ENCODE measurements at places on chromosomes 13 and 19. TPM values are rescaled to one million over a fixed set of nuclear protein-coding genes. Genes with fewer than 3 reads are reported as not detected.

GRCh38 chr13:18628428-18628827 is 553.2 kb downstream of the TUBA3C start:
- H3K27ac ChIP-seq = no peak overlapping the region
- no peaks in the 10 kb centered on the region for H3K4me1 ChIP-seq
- DNase-seq = no peak
- no peak overlapping the region for H3K4me3 ChIP-seq
- H3K36me3 ChIP-seq = no peaks in the 10 kb centered on the region

DNA sequence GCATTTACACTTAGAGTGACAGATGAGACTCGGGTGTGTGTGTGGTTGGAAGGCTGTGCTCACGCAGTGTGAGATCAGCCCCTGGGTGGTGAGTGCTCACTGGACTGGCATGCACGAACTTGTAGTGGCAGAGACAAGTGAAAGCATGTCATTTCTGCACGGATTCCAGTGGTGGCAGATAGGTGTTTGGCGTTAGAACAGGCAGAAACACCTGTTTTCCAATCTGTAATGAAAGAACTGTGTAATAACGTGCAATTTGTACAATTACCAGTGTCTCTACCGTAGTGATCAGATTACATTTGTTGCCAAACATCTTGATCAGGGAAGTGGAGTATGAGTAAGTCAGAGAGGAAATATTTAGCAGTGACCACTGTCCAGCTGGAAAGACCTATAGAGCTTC is 8.2 kb downstream of the LAMP1 start:
- H3K27ac ChIP-seq = no peak overlapping the region
- H3K4me1 ChIP-seq = peaks cover 18% of the 10 kb centered on the region
- no peaks in the 10 kb centered on the region for H3K27me3 ChIP-seq
- DNase-seq = no peak
- peaks cover 8% of the 10 kb centered on the region for H3K36me3 ChIP-seq

GRCh38 chr19:17954401-17954800 is 12.5 kb upstream of the KCNN1 start:
- no peak for DNase-seq
- no peaks in the 10 kb centered on the region for H3K36me3 ChIP-seq
- no peak overlapping the region for H3K27ac ChIP-seq

The CYP2A7 gene
- total RNA-seq = not detected

- H3K4me3 ChIP-seq = no peak overlapping the region
- H3K27me3 ChIP-seq = no peaks in the 10 kb centered on the region
- no peaks in the 10 kb centered on the region for H3K36me3 ChIP-seq
- no peak for DNase-seq
- no peaks in the 10 kb centered on the region for H3K4me1 ChIP-seq
- no peak overlapping the region for H3K27ac ChIP-seq
Measured at GRCh38 chr13:87903553-87903952, 232.4 kb downstream of the SLITRK5 start.

GRCh38 chr13:111286749-111287148 is 33.7 kb upstream of the TEX29 start:
- no peaks in the 10 kb centered on the region for H3K4me1 ChIP-seq
- peaks cover 16% of the 10 kb centered on the region for H3K36me3 ChIP-seq
- H3K27me3 ChIP-seq = no peaks in the 10 kb centered on the region
- H3K27ac ChIP-seq = no peak overlapping the region
- H3K4me3 ChIP-seq = no peak overlapping the region

GRCh38 chr13:101916775-101917474 is 464.4 kb downstream of the ITGBL1 start:
- peaks cover 63% of the 10 kb centered on the region for H3K27me3 ChIP-seq
- H3K36me3 ChIP-seq = no peaks in the 10 kb centered on the region
- peaks cover 2% of the 10 kb centered on the region for H3K4me1 ChIP-seq
- DNase-seq = no peak

DNA sequence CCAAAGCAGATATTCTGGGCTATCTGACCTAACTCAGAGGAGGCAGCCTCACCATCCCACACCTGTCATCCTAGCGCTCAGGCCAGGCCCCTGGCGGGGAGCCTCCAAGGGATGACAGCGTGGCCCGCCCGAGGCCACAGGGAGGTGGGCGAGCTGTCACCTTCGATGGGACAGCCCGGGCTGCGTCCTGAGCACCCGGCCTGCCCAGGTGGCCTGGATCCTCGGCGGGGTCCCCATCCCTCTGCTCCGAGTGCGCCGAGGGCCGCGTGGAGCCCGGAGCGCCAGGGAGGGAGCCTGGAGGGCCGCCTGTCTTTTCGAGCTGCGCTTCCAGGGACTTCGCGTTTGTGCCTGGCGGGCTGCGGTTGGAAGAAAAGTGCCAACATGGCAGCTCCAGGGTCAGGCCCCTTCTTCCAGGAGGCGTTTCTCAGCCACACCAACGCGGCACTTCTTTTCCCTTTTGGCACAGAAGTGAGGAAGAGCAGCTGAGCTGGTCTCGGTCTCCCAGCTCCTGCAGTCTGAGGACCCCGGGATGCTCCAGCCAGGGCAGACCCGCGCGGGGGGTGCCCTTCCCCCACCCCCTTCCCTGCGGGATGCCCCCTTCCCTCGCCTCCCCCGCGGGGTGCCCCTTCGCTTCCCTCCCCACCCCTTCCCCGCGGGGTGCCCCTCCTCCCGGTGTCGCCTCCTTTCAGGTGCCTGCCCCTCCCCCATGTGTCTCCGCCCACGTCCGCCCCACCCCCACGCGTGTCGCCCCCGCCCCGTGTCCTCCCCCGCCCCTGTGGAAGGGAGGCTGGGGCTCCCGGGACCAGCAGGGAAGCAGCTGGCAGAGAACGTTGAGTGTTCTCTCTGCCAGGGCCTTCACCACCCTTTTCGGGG is 42.3 kb downstream of the GJA3 start:
- H3K27ac ChIP-seq = peak overlapping the region; percentile 77
- peak overlapping the region; percentile 76 for H3K4me3 ChIP-seq
- H3K4me1 ChIP-seq = peaks cover 15% of the 10 kb centered on the region
- no peaks in the 10 kb centered on the region for H3K27me3 ChIP-seq
- peaks cover 2% of the 10 kb centered on the region for H3K36me3 ChIP-seq
- peak; percentile 10 for DNase-seq

GRCh38 chr19:16330368-16330801 is 5.8 kb downstream of the KLF2 start:
- DNase-seq = peak; percentile 89

DNA sequence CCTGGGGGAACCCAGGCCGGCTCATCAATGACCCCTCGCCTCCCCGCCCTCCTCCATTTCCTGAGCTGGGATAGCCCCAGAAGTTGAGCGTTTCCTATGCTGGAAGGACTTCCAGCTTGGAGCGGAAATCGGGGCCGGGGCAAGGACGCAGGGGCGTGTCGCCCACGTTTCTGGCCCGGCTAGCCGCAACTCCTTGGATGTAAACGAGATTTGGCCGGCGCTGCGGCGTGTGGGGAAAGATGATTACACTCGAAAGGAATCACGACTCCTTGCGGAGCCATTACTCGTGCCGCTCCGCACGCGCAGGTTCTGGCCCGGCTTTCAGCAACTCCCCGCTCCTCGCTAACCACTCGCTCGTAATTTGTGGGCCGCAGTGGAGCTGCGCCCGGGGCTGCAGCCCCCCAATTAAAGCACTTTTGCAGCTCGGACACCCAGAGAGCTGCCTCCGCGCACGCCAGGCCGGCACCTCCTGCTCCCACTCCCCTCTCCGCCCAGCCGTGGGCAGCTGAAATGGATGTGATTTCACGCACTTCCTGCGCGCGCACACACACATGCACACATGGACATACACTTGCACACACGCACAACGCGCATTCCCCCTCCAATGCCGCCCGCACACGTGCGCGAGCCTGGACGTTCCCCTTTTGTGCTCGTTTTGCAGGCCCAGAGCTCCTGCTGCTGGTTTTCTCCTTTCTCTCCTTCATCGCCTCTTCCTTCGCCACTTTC is 15.7 kb downstream of the ZIC5 start:
- peak overlapping the region; percentile 22 for H3K4me3 ChIP-seq
- peaks cover 90% of the 10 kb centered on the region for H3K27me3 ChIP-seq
- H3K27ac ChIP-seq = no peak overlapping the region
- no peaks in the 10 kb centered on the region for H3K36me3 ChIP-seq
- H3K4me1 ChIP-seq = peaks cover 21% of the 10 kb centered on the region
